Stimulated activated CD4-positive, alpha-beta T cell treated with anti-CD3 and anti-CD28 coated beads, Interleukin-15, amount 100 ng/mL, for 48 hours (primary cell): ENCODE measurements at places on chromosomes 16 and 17.

- DNase-seq = no peak
These were observed 4.7 kb downstream of the SGF29 start for GRCh38 chr16:28558456-28558855.

DNA sequence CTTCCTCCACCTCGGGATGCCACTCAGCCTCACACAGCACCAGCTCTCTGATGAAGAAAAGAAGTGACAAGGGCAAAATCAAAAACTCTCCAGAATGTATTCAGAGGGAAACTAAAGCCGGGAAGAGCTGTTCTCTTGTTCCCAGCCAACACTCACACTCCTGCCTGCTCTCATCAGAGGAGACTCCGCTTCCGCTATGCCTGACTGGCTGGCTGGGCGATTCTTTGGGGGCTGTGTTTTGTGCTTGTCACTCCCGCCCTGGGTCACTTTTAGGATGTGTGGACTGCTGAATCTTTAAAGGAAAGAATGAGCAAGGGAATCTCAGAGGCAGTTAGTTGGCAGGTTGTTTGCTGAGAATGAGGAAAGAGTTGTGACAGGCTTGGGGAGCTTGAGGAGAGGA, 54.6 kb upstream of the TBX2 start:
- DNase-seq = no peak

GRCh38 chr17:82317394-82318168, at the start of gene CD7:
TSS of gene CD7 (minus strand) at chr17:82317608. CDS start at chr17:82317495, 113 bp downstream.
- DNase-seq = peak; percentile 47

GRCh38 chr16:67749436-67750078, 30.4 kb upstream of the GFOD2 start:
- DNase-seq = no peak

GRCh38 chr17:77432034-77432661, 291.4 kb downstream of the SEC14L1 start:
- no peak for DNase-seq

DNA sequence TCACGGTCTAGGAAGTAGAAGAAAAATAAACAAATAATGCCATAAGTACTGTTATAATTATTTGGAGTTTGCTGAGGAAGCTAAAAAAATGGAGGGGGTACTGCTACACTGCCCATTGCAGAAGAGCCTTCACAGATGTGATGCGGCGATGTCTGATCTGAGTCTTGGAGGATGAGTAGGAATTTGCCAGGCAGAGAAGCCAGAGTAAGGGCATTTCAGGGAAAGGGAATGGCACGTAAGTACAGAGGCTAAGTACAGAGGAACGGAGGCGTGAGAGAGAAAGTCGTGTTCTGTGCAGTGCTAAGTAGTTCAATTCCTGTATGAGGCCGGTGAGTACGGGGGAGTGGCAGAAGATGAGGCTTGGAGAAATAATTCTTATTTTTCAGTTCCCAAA, 741 bp upstream of the GRB2 start:
- DNase-seq = no peak

DNA sequence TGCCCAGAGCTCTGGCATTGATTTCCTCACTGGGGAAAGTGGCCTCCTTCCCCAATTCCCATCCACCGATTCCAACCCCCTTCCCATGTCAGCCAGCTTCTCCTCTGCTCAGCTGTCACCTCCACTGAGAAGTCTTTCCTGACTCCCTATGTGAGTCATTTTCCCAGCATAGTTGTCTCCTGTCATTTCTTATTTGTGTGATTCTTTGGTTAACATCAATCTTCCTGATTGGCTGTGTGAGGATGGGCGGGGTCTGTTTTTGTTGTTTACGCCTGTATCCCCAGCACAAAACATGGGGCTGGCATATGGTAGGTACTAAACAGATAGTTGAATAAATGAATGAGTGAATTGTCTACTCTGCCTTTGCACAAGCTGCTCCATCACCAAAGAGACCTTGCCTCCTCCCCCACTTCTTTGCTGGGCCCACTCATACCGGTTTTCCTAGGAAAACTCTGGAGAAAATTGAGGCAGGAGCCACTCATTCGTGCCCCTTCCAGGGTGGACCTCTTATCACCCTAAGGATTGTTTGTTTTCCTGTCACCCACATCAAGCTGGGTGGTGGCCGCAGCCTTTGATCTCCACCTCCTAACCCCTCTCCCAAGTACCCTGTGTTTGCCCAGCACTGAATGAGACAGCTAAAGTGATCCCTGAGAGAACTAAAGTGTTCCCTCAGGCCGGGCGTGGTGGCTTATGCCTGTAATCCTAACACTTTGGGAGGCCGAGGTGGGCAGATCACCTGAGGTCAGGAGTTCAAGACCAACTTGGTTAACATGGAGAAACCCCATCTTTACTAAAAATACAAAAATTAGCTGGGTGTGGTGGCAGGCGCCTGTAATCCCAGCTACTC, 1.2 kb upstream of the GRB7 start:
- no peak for DNase-seq

GRCh38 chr17:38871247-38872015, 1.6 kb downstream of the LASP1 start:
- DNase-seq = peak; percentile 60

DNA sequence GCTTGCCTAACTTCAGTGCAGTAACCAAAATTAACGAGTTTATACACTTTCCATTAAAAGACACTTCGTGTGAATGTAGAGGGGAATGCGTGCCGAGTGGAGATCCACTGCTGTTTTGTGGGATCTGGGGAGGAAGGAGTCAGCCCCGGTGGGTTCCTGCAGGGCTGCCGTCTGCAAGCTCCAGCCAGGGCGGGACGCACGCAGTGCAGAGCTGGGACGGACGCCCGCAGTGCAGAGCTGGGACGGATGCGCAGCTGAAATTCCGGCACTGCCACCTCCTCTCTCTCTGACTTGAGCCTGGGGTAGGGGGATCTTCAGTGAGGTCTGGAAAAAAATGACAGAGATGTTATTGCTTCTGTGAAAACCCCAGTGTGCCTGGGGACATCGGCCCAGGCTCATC, 16.5 kb upstream of the ZC3H18 start:
- DNase-seq = no peak

- no peak for DNase-seq
These were observed 33.7 kb downstream of the IST1 start for GRCh38 chr16:71929048-71929447.

GRCh38 chr17:39352511-39352910, 48.9 kb downstream of the FBXL20 start:
- no peak for DNase-seq
